ENCODE measurements at places on chromosomes 16 and 17. TPM values are rescaled to one million over a fixed set of nuclear protein-coding genes. Genes with fewer than 3 reads are reported as not detected.
A peak's percentile ranks its signal among the peaks of the same experiment; 100 is the strongest.

DNA sequence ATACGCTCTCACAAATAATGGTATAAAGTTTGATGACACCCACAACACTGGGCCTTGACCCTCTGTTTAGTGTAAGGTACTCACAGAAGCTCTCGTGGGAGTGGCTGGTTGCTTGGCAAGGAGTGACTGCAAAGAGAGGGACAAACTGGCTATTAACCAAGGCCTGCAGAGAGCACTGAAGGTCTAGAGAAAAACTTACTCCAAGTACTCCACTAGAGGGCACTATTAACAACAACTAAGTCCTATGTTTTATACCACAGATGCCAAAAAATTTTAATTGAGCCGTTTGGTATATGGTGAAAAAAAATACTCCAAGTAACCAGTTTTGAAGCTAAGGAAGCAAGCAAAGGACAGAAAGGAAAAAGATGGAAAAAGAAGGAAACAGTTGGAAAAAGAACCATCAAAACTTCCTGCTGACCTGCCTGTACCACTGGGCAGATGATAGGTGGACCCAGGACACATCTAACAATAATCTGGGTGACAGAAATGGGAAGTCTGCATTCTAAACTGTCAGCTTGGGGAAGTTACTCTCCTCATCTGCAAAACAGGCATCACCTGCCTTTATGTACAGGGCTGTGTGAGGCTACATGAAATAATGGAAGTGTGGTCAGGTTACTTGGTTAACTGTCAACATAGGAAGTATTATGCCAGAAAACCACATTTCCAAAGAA, 23.2 kb downstream of the DYNC1LI2 start:
- H3K27me3 ChIP-seq = no peaks in the 10 kb centered on the region
- H3K36me3 ChIP-seq = peaks cover 76% of the 10 kb centered on the region
- H3K27ac ChIP-seq = no peak overlapping the region
- H3K4me3 ChIP-seq = no peak overlapping the region
- H3K4me1 ChIP-seq = no peaks in the 10 kb centered on the region

- no peaks in the 10 kb centered on the region for H3K4me1 ChIP-seq
- H3K27ac ChIP-seq = no peak overlapping the region
- peaks cover 67% of the 10 kb centered on the region for H3K36me3 ChIP-seq
- H3K4me3 ChIP-seq = no peak overlapping the region
- no peaks in the 10 kb centered on the region for H3K27me3 ChIP-seq
These were observed 33.5 kb downstream of the TMEM186 start for GRCh38 chr16:8763899-8764298.

The MAPT gene
- 0.69 TPM for total RNA-seq

DNA sequence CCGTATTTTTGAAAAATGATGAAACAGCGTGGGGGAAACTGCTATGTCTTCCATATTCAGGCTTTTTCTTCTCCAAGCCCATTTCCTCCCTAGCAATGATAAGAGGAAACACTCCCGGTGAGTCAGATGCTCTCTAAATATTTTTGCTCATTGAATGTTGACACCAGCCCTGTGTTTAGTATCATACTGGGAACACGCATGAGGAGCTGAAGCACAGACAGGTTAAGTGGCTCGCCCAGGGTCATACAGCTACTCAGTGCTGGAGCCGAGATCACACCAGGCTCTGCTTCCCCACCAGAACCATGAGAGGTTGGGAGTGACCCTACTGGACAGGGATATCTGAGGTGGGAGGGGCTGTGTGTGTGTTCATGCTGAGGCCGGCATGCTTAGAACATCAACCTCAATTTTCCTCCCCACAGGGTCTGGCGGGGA, 37.8 kb upstream of the ADGRG1 start:
- H3K4me1 ChIP-seq = no peaks in the 10 kb centered on the region
- DNase-seq = no peak
- no peak overlapping the region for H3K4me3 ChIP-seq
- H3K27ac ChIP-seq = no peak overlapping the region

GRCh38 chr16:67115639-67116038, 5.9 kb downstream of the PHAF1 start:
- no peak for DNase-seq
- H3K27me3 ChIP-seq = no peaks in the 10 kb centered on the region
- no peak overlapping the region for H3K4me3 ChIP-seq
- H3K27ac ChIP-seq = peak overlapping the region; percentile 82
- H3K4me1 ChIP-seq = no peaks in the 10 kb centered on the region

The KRT15 gene
- total RNA-seq = not detected

The CCDC92B gene
- total RNA-seq = not detected

DNA sequence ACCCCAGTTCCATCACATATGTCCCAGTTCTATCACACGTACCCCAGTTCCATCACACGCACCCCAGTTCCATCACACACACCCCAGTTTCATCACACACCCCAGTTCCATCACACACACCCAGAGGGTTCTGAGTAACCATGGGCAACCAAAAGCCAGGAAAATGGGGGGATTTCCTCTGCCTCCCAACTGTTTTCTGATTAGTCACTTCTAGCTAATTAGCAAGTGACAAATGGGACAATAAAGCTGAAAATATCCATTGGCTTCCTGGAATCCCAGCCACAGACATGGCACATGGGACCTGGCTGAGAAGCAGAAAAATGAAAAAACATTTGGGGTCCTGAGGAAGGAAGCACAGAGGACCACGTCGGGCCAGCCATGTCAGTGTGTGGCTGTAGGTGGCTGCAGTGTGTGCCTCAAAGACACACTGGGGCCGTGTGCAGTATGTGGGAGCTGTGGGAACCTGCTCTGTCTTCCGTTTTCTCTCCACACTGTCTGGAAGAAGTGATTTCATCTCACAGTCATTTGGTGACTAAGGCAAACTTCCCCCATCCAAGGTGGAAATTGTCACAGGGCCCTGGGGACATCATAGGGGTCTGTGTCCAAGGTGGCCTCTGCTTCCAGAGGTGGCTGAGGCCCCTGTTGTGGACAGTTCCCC, 106.7 kb downstream of the CMIP start:
- no peaks in the 10 kb centered on the region for H3K36me3 ChIP-seq
- no peak for DNase-seq
- no peak overlapping the region for H3K4me3 ChIP-seq
- no peaks in the 10 kb centered on the region for H3K27me3 ChIP-seq
- H3K27ac ChIP-seq = peak overlapping the region; percentile 59

The SLFN12L gene
- total RNA-seq = not detected

DNA sequence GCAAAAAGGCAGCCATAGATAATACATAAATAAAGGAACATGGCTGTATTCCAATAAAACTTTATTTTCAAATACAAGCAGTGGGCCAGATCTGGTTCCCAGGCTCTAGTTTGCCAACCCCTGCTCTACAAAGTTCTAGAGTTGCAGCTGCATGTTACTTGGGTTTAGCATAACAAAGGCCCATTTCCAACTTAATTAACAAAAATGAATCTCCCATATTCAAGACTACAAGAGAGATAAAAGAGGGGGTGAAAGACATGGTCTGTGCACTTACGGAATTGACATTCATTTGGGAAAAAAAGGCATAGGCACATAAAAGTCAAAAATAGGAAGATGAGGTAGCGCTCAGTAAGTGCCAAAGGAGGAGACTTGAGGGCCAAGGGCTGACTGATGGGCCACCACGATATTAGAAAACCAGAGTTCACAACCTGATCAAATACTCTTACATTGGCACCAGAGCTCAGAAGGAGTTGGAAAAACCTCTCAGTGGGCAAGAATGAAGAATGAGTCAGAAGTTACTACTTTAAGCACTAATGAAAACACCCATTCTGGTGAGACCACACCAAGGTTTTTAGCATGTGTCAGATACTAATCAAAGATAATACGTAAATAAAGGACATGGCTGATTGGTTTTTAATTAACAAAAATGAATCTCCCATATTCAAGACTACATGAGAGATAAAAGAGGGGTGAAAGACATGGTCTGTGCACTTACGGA, 164.0 kb downstream of the VPS53 start:
- no peak overlapping the region for H3K27ac ChIP-seq
- H3K4me1 ChIP-seq = no peaks in the 10 kb centered on the region
- no peaks in the 10 kb centered on the region for H3K27me3 ChIP-seq
- no peak overlapping the region for H3K4me3 ChIP-seq
- no peak for DNase-seq

GRCh38 chr16:48537275-48537674, 72.7 kb downstream of the N4BP1 start:
- peak overlapping the region; percentile 33 for H3K27ac ChIP-seq
- H3K4me3 ChIP-seq = no peak overlapping the region
- H3K27me3 ChIP-seq = no peaks in the 10 kb centered on the region
- H3K36me3 ChIP-seq = peaks cover 9% of the 10 kb centered on the region

The ST6GALNAC2 gene
- total RNA-seq = 2.0 TPM

Data from right lobe of liver (tissue), 6 donors.